LHCN-M2 (cell line): ENCODE measurements at places on chromosomes 11 and 22. TPM values are rescaled to one million over a fixed set of nuclear protein-coding genes. Genes with fewer than 3 reads are reported as not detected.

GRCh38 chr11:33383920-33384209, 126.7 kb downstream of the HIPK3 start:
- DNase-seq, result no peak

DNA sequence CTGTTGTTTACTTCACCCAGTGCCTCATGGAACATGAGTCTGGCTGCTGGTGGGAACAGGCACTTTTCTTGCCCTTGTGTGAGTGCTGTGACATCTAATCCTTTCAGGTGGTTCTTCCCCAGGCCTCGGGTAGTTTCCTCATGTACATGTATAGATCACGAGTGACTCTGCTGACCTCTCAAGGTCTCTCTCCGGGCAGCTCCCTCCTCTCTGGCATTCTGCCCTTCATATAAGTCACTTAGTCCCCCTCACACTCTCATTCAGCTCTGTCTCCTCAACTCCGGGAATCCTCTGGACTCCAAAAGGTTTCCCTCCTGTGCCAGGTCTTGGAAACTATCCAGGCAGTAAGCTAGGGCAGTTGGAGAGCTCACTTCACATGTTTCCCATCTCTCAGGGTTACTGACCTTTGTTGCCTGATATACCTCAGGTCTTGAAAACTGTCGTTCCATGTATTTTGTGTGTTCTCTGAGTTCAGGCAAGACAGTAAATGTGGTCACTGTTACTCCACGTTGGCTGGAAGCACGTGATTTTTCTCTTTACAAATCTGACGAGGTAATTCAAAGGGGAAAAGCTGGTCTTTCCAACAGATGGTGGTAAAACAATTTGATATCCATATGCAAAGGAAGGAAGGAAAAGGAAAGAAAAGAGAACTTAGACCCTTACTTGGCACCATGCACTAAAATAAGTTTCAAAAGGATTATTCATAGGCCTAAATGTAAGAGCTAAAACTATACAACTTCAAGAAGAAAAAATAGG, 40.5 kb upstream of the PITPNB start:
- no peak for DNase-seq

GRCh38 chr11:93512949-93513667, 30.1 kb downstream of the SMCO4 start:
- DNase-seq, result no peak

- DNase-seq, result no peak
Measured at GRCh38 chr11:2689651-2690575, 9.9 kb downstream of the KCNQ1OT1 start.

DNA sequence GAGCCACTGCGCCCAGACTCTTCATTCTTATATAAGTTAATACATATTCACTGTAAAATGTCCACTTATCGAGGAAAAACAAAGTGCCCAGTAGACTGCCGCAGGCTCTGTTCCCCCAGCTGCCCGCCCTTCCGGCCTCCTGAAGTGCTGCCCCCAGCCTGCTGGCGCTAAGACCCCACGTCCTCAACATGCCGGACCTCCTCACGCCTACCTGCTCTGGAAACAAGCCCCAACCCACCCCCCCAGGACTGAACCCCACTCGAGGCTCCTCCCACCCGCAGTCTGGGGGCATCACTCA, 1.1 kb downstream of the GATD1 start:
- no peak for DNase-seq

DNA sequence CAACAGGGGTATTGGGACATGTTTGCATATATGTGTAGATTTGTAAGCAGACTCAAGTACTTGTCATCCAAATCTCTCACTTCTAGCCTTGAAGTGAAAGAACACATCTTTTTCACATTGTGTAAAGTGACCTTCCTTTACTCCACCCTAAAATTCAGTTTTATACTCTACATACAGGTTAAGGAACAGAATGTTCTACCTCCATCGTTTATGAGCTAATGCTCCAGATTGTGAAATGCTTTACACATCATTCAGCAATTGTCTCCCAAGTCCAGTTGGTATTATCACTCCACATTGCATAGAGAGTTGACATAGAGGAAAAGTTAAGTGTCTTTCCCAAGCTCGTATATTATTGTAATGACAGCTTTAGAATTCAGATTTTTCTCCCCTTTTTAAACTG, 46.1 kb upstream of the BLID start:
- DNase-seq, result peak; percentile 88

- no peak for DNase-seq
Measured at GRCh38 chr22:39094717-39095389, 2.2 kb upstream of the APOBEC3H start.

DNA sequence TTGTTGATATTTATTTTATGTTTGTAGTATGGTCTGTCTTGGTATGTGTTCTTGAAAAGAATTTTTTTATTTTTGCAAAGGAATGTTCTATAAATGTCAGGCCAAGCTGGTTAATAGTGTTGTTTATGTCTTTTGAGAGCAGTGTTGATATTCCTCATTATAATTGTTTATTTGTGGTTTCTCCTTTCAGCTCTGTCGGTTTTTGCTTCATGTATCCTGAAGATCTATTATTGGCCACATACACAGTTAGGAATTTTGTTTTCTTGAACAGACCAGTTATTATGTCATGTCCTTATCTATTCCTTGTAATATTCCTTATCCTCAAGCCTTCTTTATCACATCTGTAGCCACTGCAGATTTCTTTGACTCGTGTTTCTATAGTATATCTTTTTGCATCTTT, 56.5 kb downstream of the PDHX start:
- DNase-seq, result peak; percentile 52

GRCh38 chr11:99589771-99590170, 569.0 kb downstream of the CNTN5 start:
- no peak for DNase-seq

GRCh38 chr11:73152861-73153483, 10.9 kb upstream of the FCHSD2 start:
- no peak for DNase-seq

- DNase-seq, result no peak
Measured at GRCh38 chr11:66539870-66540213, 6.0 kb downstream of the ZDHHC24 start.

GRCh38 chr11:10075141-10075540, 218.9 kb downstream of the SBF2 start:
- no peak for DNase-seq

DNA sequence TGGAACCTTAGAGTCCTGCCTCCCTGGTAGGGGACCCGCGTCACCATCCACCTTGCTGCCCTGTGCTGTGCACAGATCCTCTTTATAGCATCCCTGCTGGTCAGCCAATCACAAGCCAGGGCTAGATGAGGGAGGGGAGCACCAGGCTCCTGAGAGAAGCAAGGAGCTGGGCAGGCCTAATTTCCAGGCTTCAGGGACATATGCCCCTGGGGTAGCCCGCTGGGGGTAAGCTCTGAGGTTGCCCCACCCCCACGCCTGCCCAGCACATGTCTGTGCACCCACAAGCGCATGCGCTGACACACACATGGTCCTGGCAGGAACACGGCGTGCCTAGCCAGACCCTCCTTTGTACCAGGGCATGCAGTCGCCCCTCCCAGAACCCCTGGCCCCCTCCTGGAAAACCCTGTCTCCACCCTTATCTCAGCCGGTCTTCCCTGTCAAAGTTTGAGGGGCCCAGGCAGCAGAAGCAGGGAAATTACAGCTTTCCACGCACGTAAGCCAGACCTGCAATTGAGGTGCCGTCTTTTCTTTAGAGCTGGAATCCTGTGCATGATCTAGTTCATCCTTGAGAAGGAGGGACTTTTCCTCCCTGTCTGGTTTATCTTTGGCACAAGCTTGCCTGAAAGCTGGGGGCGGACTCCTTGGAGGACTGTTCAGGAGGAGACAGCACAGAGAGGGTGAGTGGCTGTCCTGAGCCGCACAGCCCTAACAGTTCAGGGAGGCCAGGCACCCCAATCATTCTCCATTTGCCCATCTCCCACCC, 2.1 kb downstream of the SSTR3 start:
- DNase-seq, result no peak

DNA sequence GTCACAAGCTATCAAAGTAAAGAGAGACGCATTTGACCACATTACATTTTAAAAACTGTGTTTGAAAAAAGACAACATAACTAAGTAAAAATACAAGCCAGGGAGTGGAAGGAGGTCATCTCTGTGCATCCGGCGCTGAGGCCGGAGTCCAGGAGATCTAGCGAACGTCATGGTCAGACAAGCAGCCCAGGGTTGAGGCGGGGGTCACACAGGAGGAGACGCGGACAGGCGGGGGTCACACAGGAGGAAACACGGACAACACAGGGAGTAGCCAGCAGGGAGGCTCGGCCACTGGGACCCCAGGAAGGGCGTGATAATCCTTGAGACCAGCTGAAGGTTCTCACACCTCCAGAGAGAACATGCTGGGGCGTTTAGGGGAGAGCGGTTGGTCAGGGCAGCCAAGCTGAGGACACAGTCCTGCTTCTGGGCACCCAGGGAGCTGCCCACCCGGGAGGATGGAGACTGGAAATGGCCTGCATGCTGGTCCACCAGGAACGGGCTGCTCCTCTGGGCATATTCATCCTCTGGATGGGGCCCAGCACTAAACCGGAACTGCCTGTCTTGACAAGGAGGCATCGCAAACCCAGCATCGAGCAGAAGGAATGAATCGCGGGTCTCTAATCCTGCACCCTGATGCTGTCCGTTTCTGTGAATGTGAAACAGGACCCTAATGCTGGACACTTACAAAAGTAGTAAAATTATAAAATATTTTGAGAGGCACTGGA, 40.9 kb upstream of the MUC5AC start:
- no peak for DNase-seq

GRCh38 chr22:35292786-35293185, 6.9 kb upstream of the TOM1 start:
- no peak for DNase-seq

- DNase-seq, result no peak
Measured at GRCh38 chr22:50577987-50578775, at the start of gene CPT1B. CPT1B (minus strand) TSS chr22:50578427; CDS start chr22:50577915, 512 bp downstream.

DNA sequence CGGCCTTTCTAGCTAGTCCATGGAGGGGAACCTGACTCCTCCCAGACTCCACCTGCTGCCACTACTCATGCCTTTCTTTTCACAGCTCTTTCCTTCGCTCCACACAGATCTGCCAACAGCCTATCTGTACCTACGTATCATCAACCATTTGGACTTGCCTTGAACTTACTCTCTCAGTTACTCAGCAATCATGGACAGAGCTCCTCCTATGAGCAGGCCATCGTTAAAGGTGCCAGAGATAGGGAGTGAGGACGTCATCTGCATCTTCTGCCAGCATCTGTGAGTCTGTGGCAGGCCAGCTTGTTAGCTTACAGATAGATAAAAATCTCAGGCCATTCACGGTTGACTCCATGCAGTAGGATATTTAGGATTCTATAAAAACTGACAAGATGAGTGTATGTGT, 162.9 kb upstream of the ZBED5 start:
- no peak for DNase-seq

DNA sequence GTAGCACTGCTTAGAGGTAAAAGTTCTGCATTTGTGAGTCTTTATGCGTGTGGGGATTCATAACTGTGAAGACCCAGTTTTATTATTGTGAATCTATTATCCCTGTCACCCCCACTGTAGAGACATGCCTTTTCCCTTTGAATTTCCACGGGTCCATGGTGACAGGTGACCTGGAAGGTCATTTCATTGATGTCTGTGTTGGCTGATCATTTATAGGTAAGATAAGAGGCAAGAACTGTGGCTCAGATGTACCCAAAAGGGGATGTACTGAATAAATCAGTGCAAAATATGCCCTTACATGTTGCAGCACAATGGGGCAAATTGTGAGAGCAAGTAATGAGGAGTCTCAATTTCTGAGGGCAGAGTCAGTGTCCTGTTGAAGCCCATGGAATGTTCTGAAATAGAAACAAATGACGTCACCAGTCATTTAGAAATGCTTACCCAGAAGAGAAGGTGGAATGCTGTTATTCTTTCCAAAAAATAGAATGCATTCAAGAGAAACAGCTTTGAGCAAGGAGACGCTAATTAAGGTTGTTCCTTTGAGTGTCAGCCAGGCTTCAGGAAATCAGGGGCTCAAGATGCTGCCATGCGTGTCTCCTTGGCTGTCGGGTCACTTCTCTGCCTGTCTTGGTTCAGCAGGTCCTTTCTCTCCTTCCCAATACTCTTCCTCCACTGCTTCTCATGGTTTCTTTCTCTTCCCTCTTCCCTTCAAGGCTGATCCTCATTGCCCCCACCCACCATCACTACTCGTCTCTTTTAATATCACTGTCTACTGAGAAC, 118.7 kb upstream of the E2F8 start:
- no peak for DNase-seq

DNA sequence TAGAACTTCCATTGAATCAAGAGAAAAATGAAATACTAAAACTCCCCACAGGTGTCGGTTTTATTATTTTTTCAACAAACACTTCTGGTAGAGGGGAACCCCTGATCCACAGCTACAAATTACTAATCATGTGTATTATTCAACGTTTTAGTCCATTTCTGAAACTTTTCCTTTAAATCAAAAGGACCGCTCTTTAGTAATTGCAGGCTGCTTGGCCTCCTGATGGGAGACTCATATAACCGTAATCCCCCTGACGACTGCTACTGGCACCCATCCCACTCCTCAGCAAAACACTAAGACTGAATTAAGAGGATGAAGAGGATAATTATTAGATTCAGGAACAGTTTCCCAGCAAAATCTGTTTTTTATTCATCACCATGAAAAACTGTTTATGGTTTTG, 46.4 kb downstream of the PAX6 start:
- DNase-seq, result no peak

GRCh38 chr22:38758276-38758945, 2.6 kb upstream of the SUN2 start:
- DNase-seq, result no peak

DNA sequence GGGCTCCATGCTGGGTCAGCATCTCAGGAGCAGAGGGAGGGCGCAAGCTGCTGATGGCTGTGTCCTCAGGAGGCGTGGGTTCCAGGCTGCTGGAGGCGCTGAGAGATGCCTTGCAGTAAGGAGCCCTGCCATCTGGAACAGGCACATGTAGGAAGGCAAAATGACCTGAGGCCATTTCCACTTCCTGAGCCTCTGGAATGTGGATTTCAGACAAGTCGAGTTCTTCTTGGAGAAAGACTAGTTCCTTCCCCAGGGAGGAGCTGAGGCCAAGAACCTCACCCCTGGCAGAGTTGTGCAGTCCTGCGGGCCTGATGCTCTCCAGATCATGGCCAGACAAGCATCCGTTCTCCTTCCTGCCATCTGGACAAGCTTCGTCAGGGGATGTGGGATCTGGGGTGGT, 19.3 kb downstream of the HPS4 start:
- DNase-seq, result no peak

GRCh38 chr22:30806391-30806861, 111.8 kb downstream of the OSBP2 start:
- DNase-seq, result peak; percentile 90

- peak; percentile 50 for DNase-seq
Measured at GRCh38 chr11:69099180-69099579, 50.4 kb downstream of the TPCN2 start.

TSPAN32 gene
- total RNA-seq, result not detected in 2 replicates

PTPRCAP gene
- total RNA-seq, result 0.38 and 0.75 TPM in 2 replicates

APOC3 gene
- not detected in 2 replicates for total RNA-seq

HSPB2 gene
- total RNA-seq, result 0.58 and 1.6 TPM in 2 replicates

EFCAB6 gene
- total RNA-seq, result 1.2 and 1.7 TPM in 2 replicates

SAC3D1 gene
- 21.7 and 23.5 TPM in 2 replicates for total RNA-seq

DEFB131B gene
- not detected in 2 replicates for total RNA-seq

APOBEC3B gene
- total RNA-seq, result 23.3 and 30.7 TPM in 2 replicates

CAPN5 gene
- total RNA-seq, result 36.7 and 42.5 TPM in 2 replicates

SEPTIN5 gene
- 33.2 and 44.8 TPM in 2 replicates for total RNA-seq
